ENCODE measurements at places on chromosomes 6 and 20.

- no peak for DNase-seq
These were observed 162.0 kb downstream of the GRM4 start for GRCh38 chr6:33983721-33984465.

DNA sequence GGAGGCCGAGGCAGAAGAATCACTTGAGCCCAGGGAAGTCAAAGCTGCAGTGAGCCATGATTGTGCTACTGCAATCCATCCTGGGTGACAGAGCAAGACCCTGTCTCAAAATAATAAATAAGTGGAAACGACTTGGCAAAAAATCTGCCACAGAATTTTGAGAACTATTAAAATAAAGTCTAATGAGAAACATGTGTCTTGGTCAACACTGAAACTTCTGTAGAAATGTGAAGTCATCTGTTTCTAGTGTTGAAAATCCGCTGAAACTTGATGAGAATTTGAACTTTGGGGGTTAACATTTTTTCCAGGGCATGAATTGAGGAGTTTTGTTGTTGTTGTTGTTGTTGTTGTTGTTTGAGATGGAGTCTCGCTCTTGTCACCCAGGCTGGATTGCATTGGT lies 29.0 kb upstream of the BCLAF1 start:
- DNase-seq = no peak

- DNase-seq = peak; percentile 63
These were observed 118.8 kb downstream of the RALGAPA2 start for GRCh38 chr20:20593447-20594170.

GRCh38 chr6:37916675-37917074 lies 97.1 kb downstream of the ZFAND3 start:
- DNase-seq = no peak

DNA sequence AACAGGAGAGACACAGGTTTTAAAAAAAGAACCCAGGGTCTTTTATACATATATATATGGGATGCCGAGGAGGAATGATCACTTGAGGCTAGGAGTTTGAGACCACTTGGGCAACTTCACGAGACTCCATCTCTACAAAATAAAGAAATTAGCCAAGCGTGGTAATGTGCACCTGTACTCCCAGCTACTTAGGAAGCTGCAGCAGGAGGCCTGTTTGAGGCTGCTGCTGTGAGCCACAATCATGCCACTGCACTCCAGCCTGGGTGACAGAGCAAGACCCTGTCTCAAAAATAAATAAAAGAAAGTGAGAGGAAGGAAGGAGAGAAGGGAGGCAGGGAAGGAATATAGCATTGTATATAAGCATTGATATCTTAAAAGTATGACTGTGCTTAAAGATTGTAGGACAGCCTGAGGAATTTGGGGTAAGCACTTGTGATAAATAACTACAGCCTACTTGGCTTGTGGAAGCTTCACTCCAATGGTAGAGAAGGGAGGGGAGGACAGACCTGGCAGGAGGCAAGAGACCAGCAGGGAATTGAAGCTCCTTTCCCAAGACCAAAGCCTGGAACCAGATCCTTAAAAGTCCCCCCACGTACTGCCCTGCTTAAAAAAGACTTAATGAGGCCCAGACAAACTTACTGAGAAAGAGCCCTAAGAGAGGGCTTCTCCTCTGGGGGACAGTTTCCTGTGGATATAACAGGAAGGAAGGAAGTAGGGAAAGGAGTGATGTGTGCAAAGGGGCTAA lies 2.5 kb upstream of the SNTA1 start:
- no peak for DNase-seq

GRCh38 chr20:62907384-62908317 lies 18.7 kb downstream of the DIDO1 start:
- peak; percentile 48 for DNase-seq

Data from ELR (cell line).